ENCODE measurements at places on chromosomes 12 and 14.

DNA sequence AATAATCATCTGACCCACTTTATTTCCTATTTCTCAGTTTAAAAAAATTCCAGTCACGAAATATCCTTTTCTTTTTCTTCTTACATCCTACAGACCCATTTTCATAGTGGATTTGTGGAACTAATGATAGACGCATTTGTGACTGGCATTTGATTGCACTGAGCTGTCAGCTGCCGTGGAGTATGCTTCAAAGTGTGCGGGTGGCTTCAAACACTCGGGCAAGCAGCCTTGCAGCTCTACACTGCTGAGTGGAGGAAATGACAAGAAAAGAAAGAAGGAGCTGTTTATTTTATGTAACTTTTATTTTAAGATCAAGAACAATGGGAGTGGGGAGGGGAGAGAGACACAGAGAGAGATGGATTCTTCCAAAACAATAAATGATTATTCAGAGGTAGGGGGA, 112.8 kb upstream of the NAP1L1 start:
- DNase-seq = no peak

GRCh38 chr14:38207377-38207735, 348 bp upstream of the SSTR1 start:
- no peak for DNase-seq

- DNase-seq = no peak
Measured at GRCh38 chr14:52840877-52841276, 49.5 kb upstream of the GNPNAT1 start.

- DNase-seq = no peak
Measured at GRCh38 chr12:58809064-58809607, 111.2 kb downstream of the LRIG3 start.

- no peak for DNase-seq
Measured at GRCh38 chr14:80387563-80387981, 176.3 kb upstream of the DIO2 start.

DNA sequence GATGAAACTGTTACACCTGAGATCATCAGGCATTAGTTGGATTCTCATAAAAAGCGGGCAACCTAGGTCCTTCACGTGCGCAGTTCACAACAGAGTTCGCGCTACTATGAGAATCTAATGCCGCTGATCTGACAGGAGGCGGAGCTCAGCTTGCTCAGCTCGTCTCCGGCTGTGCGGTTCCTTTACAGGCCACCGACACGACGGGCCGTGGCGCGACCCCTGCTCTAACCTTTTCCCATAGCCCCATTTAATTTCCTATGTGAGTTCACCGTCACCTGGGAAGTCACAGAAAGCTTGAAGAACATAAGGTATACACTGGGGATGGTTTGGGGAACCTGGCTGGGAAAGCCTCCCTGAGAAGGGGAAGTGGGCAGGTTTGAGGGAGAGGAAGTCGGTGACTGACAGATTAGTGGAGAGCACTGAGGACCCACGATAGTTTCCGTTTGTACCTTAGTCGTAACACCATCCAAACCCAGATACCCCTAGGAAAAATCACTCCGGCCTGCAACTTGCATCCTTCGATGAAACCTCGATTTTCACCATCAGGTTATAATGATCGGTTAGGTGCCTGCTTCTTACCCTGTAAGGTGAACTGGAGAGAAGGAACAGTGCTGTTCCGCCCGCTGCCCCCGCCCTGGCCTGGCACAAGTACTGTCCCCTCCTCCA, 2.8 kb upstream of the AAAS start:
- DNase-seq = no peak

DNA sequence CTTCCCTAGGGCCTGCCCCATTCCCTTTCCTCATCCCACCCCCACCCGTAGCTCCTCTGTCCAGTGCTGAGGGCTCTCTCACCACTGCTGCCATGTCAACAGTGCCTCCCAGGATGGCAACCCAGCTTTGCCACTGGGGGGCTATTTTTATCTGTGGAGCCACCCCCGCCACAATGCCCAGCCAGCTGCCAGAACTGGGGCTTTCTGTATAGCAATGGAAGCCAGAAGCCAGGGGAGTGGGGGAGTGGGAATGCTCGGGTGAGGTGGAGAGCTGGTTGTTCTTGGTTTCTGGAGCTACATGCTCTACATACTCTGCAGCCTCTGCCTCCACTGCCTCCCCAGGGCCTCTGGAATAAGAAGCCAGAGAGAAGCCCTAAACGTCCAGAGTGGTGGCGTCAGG, 8.9 kb downstream of the PDE1B start:
- no peak for DNase-seq

- DNase-seq = no peak
Measured at GRCh38 chr12:75452675-75453330, 27.8 kb upstream of the GLIPR1 start.

GRCh38 chr12:81021131-81021748, 56.6 kb upstream of the ACSS3 start:
- no peak for DNase-seq

GRCh38 chr12:121579190-121579791, 1.5 kb downstream of the KDM2B start:
- DNase-seq = no peak

GRCh38 chr12:64083285-64084210, 138.5 kb downstream of the KICS2 start:
- DNase-seq = no peak

- DNase-seq = no peak
Measured at GRCh38 chr14:70594461-70594860, 6.0 kb downstream of the MED6 start.

DNA sequence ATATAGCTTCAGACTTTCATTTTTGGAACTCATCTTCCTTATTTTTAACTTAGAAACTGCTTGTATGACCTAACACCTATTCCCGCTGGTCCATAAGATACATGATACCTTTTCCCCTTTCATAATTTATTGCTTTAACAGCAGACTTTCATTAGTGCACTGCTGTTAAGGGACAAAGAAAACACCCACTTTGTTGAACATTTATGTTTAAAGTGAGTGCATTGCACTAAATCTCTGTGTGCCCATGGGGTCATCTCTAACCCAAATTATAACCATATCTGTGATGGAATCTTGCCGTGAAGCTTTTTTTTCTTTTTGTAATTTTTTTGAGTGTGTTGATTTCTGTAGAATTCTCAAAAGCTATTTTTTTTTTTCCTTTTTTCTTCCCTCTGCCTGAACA, 261.8 kb downstream of the TMTC2 start:
- DNase-seq = no peak

- no peak for DNase-seq
Measured at GRCh38 chr12:18998343-18999261, 130.9 kb upstream of the PLEKHA5 start.

DNA sequence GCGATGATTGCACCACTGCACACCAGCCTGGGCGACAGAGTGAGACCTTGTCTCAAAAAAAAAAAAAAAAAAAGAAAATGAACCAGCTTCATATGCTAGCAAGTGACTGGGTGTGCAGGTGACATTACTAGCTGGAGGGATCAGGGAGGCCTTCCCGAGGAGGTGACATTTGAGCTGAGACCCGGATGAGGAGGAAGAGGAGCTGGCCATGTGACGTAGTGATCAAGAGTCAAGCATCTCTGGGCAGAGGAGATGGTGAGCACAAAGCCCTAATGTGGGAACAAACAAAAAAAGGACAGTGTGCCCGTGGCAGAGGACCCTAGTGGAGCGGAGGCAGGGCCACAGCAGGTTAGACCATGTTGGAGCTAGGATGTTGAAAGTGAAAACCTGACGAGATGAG, 3.5 kb upstream of the PTPN6 start:
- no peak for DNase-seq

DNA sequence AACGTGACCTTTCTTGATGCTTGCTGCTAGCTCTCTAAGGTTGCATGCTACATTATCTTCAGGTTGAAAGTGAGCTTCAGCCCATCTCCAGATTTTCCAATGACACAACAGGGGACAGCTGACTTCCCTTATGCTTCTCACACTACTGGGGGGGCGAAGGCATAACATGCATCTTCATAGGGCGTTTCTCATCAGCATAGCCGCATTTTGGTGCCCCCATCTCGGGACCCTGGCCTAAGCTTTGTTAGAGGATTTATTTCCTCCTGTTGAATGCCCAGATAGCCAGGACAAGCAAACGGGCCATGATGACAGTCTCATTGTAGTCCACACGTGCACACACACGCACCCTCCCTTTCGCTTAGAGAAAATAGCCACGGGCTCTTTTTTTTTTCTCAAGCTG, 30.7 kb downstream of the SSPN start:
- no peak for DNase-seq

GRCh38 chr14:90797451-90797850, 18.8 kb downstream of the TTC7B start:
- no peak for DNase-seq

- DNase-seq = no peak
Measured at GRCh38 chr12:42706321-42706720, 116.8 kb upstream of the PRICKLE1 start.

GRCh38 chr12:131132118-131132892, 178.6 kb downstream of the ADGRD1 start:
- DNase-seq = no peak

- no peak for DNase-seq
Measured at GRCh38 chr14:89607453-89607852, 190.4 kb upstream of the FOXN3 start.

- no peak for DNase-seq
Measured at GRCh38 chr12:14906114-14906513, 20.5 kb upstream of the MGP start.

DNA sequence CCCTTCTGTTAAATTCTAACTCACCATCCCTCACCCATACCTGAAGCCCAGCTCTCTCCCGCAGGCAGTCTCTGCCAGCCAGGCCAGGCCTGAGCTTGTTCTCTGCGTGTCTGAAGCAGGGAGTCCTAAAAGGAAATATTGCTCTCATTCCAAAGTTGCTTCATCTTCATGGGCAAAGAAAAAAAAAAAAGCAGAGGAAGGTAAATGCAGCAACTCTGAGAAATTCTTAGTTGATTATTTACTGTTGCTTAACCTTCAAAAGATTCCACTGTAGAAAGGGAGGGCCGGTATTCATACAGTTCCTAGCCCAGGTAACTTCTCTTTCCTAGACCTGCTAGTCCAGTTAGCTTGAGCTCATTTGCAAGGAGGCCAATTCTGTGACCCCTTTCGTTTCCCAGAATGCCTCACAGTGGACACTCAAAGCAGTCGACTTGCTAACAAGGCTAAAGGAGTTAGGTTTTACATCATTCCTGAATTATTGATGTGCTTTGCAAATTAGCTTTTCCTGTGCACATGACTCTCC, 193.5 kb upstream of the EEA1 start:
- DNase-seq = no peak

GRCh38 chr14:87805315-87805723, 187.7 kb downstream of the GALC start:
- DNase-seq = no peak

GRCh38 chr14:25001601-25002000, 48.3 kb downstream of the STXBP6 start:
- DNase-seq = no peak

GRCh38 chr12:99332936-99333591, 314.5 kb upstream of the GARIN6 start:
- DNase-seq = no peak

- DNase-seq = no peak
Measured at GRCh38 chr12:6355491-6356373, 13.9 kb upstream of the TNFRSF1A start.

GRCh38 chr12:119840168-119840567, 37.0 kb downstream of the CIT start:
- DNase-seq = no peak

DNA sequence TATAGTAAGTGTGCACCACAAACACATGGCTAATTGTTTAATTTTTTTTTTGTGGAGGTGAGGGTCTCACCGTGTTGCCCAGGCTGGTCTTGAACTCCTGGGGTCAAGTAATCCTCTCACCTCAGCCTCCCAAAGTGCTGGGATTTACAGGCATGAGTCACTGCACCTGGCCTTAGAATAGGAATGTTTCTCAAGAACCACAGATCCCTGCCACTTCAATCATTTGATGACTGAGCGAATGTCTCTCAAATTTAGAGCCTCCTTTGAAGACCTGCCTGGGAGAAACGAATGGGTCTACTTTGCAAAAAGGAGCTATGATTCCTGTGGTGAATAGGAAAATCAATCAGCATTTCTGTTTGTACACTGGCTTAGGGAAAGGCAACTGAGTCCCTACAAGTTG, 33.5 kb upstream of the CHST11 start:
- no peak for DNase-seq

DNA sequence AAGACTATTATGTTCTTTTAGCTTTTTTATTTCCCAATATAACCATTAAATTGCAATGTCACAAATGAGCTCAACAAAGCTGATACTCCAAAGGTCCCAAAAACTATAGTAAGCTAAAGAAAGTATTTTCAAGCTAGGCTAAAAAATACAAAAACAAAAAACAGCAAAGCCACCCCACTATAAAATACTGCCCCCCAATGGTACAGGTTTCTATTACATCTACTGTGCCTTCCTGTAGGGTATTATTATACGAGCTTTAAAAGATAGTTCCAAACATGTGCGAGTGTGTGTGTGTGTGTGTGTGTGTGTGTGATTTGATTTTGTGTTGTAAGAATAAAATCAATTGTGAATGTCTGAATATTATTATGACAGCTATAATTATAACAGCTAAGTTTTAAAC, 1.1 kb downstream of the IFNG start:
- no peak for DNase-seq

DNA sequence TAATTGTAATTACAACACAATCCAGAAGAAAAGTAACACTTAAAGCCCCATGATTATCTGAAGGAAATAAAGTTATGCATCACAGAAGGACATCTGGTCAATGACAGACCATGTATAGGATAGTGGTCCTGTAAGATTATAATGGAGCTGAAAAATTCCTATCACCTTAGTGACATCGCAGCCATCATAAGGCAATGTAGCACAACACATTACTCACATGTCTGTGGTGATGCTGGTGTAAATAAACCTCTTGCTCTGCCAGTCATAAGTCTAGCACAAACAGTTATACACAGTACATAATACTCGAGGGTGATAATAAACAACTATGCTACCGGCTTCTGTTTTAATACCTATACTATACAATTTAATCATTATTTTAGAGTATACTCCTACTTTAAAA, 11.2 kb downstream of the ATG2B start:
- DNase-seq = no peak

DNA sequence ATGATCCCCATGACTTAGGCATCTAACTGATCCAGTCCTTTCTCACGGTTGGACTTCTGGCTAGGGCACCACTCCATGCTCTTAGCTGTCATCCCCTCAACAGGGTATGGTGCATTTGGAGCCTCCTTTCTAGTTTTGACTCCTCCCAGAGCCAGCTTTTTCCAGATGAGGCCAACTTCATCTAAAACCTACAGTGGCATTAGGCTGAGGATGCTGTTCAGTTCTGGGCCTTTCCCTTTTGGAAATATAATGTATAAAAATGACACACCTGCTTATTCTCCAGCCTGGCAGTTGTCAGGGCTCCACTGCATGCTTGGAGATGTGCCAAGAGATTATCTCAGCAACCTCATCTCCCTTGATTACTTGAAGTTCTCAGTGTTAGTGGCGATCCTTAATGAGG, 239.7 kb downstream of the EMP1 start:
- no peak for DNase-seq

- DNase-seq = no peak
Measured at GRCh38 chr12:127579446-127579845, 687.5 kb upstream of the TMEM132C start.

GRCh38 chr14:95727056-95727700, 13.3 kb upstream of the TCL1A start:
- DNase-seq = no peak

Measured in NCI-H187 treated with DMSO at 0.1 percent for 48 hours (cell line).